Thyroid gland (tissue), 4 donors: ENCODE measurements at places on chromosomes 6 and 20. TPM values are rescaled to one million over a fixed set of nuclear protein-coding genes. Genes with fewer than 3 reads are reported as not detected.
A peak's percentile ranks its signal among the peaks of the same experiment; 100 is the strongest.

FOXQ1 gene
- total RNA-seq: 0.68 TPM

BPIFB1 gene
- total RNA-seq: not detected

POFUT1 gene
- total RNA-seq: 40.5 TPM

EYA2 gene
- total RNA-seq: 10.6 TPM

DNA sequence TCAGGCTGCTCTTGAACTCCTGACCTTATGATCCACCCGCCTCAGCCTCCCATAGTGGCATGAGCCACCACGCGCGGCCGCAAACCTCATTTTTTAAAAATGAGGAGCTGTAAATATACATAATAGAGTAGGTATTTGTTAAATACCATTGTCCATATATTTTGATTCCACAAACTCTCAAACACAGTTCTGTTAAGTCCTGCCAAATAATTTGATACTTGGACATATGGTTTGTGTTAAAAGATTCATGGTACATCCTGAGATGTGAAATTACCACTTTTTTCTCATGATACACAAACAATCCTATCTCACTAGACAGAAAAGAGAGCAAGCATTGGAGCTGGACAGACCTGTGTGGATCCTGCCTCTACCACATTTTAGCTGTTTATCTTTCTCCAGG lies 334.1 kb upstream of the KCNQ5 start:
- no peaks in the 10 kb centered on the region for H3K36me3 ChIP-seq
- no peak overlapping the region for H3K4me3 ChIP-seq
- no peak for DNase-seq

- DNase-seq: no peak
- no peaks in the 10 kb centered on the region for H3K4me1 ChIP-seq
- no peak overlapping the region for H3K27ac ChIP-seq
- no peaks in the 10 kb centered on the region for H3K27me3 ChIP-seq
- no peak overlapping the region for H3K4me3 ChIP-seq
These were observed 10.1 kb upstream of the MRGBP start for GRCh38 chr20:62786157-62786556.

- H3K4me3 ChIP-seq: no peak overlapping the region
- H3K27ac ChIP-seq: no peak overlapping the region
- H3K4me1 ChIP-seq: peaks cover 3% of the 10 kb centered on the region
- no peaks in the 10 kb centered on the region for H3K27me3 ChIP-seq
These were observed 117.2 kb downstream of the PDSS2 start for GRCh38 chr6:107342144-107342543.

DNA sequence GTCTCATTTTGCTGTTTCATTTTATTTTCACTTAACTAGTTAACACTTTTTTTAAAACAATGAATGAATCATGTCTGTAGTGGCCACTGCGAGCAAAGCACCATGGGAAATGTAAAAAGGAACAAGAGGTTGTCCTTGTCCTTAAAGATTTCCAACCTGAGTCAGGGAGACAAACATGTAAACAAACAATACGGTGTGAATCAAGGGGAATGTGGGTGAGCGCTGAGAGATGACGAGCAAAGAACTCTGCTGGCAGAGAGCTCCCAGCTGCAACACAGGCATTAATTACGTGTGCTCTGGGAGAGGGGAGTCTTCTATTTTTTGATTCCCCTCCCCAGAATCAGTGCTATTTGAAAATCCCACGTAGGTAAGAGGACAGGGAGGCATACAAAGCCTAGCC lies 84.3 kb downstream of the ATXN1 start:
- H3K27me3 ChIP-seq: no peaks in the 10 kb centered on the region
- H3K36me3 ChIP-seq: no peaks in the 10 kb centered on the region
- DNase-seq: no peak
- peak overlapping the region; percentile 19 for H3K27ac ChIP-seq

DNA sequence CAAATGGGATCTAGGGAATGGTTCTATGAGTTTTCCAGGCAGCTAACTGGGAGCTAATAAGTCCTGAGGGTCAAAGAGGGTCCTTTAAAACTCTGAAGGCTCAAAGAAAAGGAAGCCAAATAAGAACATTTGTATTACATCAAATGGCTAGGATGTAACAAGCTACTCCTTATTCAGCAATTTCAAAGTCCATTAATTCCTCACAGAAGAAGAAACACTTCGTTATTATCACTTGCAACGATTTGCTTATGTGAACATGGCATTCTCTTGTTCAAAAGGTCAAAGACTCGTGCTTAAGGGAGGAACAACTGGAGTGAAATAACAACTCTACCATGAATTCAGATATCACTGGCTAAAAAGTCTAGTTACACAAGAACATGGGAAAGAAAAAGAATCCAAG lies 70.8 kb upstream of the FBXO30 start:
- no peaks in the 10 kb centered on the region for H3K27me3 ChIP-seq
- DNase-seq: no peak
- no peak overlapping the region for H3K4me3 ChIP-seq
- peaks cover 6% of the 10 kb centered on the region for H3K4me1 ChIP-seq
- no peak overlapping the region for H3K27ac ChIP-seq
- no peaks in the 10 kb centered on the region for H3K36me3 ChIP-seq
